Breast epithelium (tissue), 4 donors: ENCODE measurements at places on chromosomes 4 and X. TPM values are rescaled to one million over a fixed set of nuclear protein-coding genes. Genes with fewer than 3 reads are reported as not detected.

GRCh38 chrX:17547658-17548057 lies 172.7 kb downstream of the NHS start:
- no peak for DNase-seq

The STOX2 gene
- 7.9 TPM for total RNA-seq

DNA sequence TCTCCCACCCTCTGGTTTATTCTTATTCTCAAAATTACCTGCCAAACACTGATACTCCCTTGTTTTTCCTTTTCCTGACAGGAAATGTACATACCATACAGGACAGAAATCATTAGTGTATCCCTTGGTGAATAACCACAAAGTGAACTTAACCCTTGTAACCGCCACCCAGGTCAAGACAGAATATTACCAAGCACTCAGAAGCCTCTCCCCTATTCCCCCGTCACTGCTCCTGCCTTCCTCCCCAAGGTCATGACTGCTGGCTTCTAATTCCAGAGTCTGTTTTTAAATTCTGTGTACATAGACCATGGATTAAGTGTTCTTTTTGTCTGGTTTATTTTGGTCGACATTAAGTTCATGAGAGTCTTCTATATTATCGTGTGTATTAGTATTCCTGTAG lies 37.7 kb downstream of the HTT start:
- no peak for DNase-seq

- no peak for DNase-seq
Observed at GRCh38 chr4:122819708-122820449, 6.8 kb upstream of the FGF2 start.

GRCh38 chrX:135086197-135086854 lies 34.0 kb downstream of the ETDB start:
- no peak for DNase-seq

The CHRDL1 gene
- total RNA-seq, result 72.1 TPM

DNA sequence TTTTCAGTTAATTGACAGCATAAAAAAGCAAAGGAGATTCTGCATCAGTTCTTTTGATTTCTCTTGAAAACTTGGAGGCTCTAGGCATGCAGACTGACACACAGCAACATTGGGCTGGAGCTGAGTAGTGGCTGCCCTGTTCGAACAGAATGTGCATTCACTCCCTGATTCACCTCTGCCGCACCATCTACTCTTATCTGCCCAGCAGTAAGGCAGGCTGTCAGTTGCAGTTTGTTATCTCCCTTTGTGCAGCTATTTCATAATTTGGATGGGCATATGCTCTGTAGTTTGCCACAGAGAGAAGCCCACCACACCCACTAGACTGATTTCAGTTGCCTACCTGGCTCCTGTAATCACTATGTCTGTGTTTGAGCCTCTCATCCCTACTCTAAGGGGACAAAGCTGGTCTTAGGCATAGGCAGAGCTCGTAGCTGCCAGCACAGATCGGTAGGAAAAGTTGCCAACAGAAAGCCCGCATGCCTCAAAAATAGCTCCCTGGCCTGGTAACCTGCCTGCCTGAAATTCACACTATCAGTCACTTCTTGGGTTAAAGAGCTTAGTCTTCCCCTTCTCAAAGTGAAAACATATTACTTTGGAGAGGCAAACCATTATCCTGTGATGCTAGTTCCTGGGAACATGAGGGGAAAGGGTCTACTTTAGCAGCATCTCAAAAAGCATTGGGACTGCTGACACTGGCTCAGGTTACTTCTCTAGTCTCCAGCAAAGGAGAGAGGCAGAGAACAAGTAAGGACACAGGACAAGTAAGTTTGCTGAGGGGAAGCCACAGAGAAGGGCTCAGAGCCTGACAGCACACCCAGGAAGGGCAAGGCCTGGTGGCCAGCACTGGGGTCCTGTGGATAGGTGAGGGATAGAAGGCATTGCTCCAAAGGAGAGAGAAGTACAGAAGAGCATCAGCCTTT lies 75.9 kb upstream of the TMEM164 start:
- no peak for DNase-seq

DNA sequence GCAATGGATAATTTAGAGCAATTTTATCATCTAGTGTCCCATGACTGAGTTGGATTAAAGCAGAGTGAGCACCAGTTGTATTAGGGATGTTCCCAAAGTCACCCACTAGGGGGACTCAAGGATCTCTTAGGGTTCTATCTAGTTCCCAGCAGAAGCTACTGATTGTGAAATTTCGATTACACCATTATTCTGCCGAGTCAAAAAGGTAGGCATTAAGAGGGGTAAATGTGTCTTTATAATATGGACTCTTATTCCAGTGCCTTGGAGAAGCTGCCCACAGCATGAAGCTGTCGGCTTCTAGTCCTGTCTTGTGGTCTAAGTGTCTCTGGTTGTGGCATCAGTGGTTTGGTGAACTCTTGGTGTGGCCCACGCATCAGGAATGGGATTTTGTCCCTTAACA lies 53.3 kb downstream of the RGS12 start:
- peak; percentile 55 for DNase-seq

The PDS5A gene
- total RNA-seq, result 106 TPM

DNA sequence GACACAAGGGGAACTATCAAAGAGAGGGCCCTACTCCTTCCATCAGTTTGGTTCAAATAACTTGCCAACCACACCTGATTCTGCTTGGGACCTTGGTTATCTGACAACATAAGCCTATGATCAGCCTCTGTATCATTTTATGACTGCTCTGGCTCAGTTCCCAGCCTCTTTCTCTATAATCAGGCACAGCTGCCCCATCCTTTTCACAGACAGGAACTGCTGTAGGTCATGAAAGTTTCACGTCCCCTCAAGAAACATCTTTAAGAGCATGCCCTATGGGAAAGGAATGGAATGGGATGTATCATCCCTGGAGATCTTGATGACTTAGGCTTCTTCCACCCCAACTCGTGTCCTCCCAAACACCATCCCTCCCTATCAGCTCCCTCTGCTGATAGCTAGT lies 243.4 kb downstream of the AR start:
- DNase-seq, result no peak

DNA sequence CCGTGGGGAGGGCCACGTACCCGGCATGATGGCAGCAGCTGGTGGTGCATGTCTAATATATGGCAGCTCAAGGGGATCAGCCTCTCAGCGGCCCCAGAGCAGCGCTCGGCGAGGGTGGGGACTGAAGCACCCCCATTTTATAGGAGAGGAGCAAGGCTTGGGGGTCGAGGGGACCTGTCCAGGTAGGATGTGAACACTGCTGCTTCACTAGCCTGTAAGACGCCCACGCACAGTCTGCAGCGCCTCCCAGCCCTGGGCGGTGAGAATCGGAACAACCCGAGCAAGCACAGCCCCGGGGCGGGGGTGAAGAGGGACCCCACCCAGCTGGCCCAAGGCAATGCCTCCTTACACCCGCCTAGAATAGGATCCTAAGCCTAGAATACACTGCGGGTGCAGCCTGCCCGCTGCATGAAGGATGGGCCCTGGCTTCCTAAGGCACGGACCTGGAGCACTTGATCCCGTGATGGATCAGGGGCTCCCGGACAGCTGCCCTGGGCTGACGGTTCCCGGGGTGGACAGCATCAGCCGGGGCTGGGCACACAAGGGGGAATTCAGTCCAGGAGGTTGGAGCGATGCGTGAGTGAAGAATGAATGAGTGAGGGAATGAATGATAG lies 17.6 kb downstream of the ADRA2C start:
- DNase-seq, result no peak

DNA sequence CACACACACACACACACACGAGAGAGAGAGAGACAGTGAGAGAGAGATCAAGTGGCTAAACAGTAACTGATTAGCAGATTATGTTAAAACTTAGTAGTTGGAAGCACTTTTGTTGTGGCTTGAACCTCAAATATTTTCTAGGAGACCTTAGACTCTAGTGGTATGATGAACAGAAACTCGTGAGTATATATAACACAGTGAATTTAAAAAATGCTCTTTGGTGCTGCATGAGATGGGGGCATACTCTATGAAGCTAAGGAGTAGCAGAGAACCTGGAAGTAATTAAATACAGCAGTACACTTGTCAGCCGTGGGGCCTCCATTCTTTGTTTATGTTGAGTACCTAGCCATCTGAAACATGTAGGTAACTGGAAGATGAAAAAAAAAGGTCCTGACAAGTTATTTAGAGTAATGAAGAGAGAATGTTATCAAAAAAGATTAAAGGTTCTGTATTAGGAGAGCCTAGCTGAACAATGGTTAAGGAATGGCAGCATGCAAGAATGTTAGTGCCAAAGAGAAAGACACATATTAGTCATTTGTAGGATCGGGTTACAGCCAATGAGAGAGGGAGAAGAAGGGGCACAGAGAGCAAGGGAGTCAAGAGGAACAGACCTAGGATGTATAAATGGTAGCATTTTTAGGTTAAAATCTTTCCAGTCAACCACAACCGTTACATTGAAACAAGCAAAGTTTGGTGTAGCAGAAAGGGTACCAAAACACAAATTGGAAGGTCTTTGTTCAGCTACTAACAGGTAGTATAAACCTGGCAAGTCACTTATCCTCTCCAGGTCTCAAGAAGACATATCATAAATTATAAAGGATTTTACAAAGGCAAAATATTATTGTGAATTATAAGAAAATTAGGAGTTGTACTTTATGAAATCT lies 316.7 kb upstream of the DIPK2B start:
- no peak for DNase-seq

- DNase-seq, result no peak
Observed at GRCh38 chr4:99979872-99980271, 29.8 kb upstream of the H2AZ1 start.

- no peak for DNase-seq
Observed at GRCh38 chr4:106981431-106981830, 54.7 kb downstream of the DKK2 start.

The PCDH11X gene
- total RNA-seq, result not detected
